ENCODE measurements at places on chromosomes 4 and X.
A peak's percentile ranks its signal among the peaks of the same experiment; 100 is the strongest.

DNA sequence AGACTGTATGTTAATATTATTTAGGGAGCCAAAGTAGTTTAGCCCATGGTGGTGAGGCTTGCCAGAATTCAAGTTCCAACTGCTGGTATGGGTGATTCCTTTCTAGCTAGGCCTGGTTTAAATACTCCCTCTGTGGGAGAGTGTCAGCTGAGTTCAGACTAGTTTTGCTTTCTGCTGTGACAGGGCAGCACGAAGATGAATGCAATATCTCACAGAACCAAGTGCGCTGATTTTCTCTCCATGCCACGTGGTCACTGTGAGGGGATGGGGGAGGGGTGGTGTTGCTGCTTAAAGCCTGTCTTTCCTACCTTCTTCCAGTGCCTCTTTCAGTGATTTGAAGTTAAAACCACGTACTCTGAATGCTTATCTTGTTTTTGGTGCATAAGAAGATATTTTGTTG lies 445.7 kb upstream of the CXorf51B start:
- DNase-seq, result no peak

GRCh38 chr4:6885953-6886557 lies 23.6 kb upstream of the TBC1D14 start:
- no peak for DNase-seq

DNA sequence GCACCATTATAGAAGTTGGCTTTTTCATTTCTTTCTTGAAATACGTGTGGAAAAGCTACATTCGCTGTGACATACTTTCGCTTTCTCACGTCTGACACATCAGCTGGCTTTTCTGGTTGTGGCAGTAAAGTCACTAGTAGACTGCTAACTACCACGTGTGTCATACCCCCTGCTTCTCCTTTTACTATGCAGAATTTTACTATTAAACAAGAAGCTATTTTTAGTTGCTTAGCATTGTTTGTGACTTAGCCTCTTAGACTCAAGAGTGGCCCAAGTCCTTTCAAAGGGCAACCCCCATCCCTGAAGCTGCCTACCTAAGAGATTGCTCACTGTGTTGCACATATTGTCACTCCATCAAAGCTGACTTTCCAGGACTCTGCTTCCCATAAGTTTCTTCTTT lies 2.1 kb upstream of the IL2 start:
- peak; percentile 10 for DNase-seq

GRCh38 chrX:11151799-11152559 lies 40.8 kb downstream of the HCCS start:
- no peak for DNase-seq

DNA sequence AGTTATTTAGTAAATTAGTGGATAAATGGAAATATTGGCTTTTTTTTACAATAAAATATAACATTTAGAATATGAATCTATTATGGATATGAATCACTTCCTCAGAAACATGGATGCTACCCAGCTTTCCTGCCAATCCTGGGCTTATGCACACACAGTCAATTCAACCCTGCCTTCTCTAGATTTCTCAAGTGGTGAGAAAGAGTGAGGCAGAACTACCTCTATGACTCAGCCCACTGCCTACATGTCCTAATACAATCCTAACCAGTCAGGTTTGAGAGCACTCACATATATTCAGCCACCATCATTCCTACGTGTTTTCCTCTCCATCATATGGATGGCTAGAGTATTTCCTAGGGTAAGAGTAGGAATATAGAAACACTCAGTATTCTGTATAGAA lies 91.1 kb upstream of the ANKRD50 start:
- DNase-seq, result no peak

DNA sequence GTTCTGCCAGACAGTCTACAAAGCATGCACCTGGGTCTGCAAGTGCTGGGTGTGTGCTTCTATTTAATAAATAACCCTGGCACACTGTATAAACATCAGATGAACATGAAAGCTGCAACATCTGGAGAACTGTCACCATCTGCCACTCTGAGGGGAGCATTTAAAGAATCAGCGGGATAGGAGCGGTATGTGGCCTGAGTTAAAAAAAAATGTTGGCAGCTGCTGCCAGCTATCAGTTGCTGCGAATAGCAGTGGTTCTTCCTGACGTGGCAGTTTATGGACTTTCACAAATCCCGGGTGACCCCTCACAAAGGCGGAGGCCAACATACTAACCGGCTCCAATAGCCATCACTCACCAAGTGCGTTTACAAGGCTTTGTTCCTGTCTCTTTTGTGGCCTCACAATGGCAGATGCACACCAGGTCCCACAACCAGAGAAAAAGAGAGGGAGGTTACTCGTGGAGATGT lies 95.1 kb downstream of the RASL11B start:
- no peak for DNase-seq

- DNase-seq, result no peak
These were observed 56.8 kb downstream of the LGI2 start for GRCh38 chr4:24973747-24974601.

DNA sequence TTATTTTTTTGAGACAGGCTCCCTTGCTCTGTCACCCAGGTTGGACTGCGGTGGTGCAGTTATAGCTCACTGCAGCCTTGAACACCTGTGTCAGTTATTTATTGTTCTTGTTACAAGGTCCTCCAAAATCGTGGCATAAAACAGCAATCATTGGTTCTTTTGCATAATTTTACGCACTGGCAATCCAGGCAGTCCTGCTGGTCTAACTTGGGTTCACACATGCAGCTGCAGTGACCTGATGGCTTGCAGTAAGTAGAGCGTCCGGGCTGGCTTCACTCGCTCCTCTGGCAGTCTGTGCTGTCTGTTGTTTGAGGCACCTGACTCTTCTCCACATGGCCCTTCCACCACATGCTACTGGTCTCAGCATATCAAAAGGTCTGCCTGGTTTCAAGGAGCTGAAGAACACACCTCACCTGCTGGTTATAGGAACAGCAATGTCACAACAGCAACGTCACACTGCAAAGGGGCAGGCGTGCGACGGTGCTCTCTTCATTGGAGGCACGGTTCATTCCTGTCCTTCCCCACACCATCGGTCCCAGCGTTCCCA lies 894.6 kb downstream of the TRIML1 start:
- DNase-seq, result no peak

DNA sequence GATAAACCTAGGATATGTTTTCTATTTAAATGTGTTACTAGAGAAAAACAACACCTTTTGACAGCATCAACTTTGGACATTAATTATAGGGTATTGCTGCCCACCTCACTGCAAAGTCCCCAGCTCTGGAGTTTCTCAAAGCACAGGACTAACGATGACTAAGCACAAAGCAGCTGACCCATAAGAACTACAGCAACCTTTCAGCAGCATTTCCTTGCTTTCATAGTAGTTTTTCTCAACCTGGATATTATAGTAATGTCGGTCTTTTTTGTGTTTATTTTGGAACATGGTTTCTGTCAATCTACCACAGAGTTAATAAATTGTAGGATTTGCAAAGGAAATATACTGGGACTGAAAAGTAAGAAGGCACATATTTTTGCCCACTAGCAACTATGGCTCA lies 21.5 kb downstream of the HHIP start:
- DNase-seq, result no peak

- no peak for DNase-seq
These were observed 14.7 kb downstream of the SMIM10L2A start for GRCh38 chrX:135436456-135436855.

GRCh38 chrX:70479922-70480659 lies 35.5 kb downstream of the DLG3 start:
- DNase-seq, result no peak

DNA sequence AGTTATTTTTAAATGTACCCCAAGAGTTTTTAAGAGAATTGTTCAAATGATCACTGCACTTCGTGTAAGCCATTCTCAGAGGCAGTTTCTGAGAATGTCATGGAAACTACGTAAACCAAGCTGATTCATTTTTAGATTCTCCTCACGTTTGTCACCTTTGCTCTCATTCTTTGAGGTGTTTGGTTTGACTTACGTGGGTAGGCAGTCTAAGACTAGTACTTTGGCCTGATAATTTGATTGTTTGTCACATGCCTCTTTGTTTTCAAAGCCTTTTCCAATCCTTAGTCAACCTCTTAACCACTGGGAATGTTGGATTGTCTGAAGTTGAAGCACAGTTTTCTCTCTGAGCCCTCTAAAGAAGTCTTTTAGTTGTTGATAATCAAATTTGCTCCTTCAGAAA lies 10.5 kb downstream of the SEPTIN11 start:
- DNase-seq, result no peak

- no peak for DNase-seq
These were observed 85.2 kb upstream of the LNX1 start for GRCh38 chr4:53676402-53676871.

DNA sequence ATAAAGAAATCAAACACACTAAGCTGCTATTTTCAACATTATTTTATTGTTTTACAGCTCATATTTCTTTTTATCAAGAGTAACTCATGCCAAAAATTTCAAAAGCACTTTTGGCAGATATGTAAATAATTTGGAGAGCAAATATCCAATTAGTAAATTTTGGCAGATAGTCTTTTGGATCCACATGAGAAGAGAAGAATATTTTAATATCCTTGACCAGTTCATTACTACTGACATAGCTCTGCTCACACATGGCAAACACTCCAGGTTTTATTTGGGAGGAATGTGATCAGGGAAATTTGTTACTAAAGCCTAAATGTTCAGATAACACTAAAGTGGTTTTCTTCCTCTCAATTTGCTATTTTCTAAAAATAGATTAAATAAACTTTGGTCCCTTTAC lies 1054.3 kb downstream of the FAT4 start:
- DNase-seq, result no peak

DNA sequence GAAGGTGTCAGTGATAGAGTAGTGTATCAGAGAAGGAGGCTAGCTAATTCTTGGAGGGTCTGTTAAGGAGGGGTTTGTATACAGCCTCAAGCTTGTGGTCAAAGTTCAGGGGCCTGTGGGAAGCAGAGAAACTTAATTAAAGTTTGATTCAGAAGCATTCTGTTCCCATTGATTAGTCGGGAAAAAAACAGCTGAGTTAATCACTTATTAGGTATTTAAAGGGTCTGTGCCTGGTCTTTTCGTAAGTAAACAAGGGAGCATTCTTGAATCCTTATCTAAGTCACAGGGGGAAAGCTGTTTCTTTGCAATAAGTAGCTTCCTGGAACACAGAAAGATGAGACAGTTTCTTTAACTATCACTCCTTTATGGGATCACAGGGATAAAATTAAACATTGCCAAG lies 492.1 kb downstream of the PCDH10 start:
- DNase-seq, result no peak

- no peak for DNase-seq
These were observed 2.2 kb downstream of the SLC16A2 start for GRCh38 chrX:74423289-74423998.

DNA sequence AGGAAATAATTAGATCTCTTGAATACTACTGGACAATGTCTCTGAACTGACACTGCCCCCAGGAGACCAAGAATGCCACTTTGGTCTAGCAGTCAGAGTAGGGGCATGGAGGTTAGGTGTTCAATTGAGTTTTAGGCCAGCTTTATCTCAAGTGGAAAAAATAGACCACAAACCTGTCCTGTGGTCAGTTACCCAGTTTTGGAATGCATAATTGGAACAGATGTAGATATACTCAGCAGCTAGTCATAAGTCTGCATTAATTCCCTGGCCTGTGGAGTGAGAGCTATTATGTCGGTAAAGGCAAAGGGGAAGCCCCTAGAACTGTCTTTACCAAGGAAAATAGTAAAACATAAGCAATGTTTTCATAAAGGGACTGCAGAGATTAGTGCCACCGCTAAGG lies 587.7 kb downstream of the GLUD2 start:
- DNase-seq, result no peak

DNA sequence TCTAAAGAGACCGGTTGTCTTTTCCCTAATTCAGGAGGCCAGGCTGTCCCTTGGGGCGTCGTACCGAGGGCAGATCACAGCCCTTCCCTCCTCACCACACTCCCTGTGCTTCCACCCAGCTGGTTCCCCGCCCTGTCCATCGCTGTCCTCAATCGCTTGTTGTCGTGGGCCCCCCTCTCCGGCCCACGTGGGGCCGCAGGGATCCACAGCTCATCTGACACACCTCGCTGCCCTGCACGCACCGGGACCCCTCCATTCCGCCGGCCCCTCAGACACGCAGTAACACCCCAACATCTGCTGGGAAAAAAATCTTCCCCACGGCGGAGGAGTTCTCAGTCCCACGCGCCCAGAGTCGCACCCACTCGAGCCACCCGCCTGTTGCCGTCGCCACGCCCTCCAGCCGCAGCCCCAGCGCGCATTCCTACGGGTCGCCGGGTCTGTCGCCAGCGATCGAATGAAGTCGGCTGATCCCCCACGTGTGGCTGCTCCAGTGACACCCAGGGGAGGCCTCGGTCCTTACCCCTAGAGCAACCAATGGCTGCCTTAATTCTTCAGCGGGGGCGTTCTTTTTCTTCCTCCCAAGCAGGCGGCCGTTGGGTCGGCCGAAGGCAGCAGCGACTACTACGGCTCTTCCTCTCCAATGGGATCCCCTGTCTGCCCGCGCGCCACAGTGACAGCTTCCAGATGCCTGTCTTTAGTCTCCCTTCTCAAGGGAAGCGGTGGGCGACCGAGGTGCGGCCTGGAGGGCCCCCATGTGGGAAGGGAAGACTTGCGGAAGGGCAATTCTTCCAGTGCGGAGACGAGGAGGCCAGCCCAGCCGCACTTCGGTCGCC lies 893 bp upstream of the SEPTIN11 start:
- DNase-seq, result no peak

- no peak for DNase-seq
These were observed 89.5 kb downstream of the UGT8 start for GRCh38 chr4:114688059-114688458.

DNA sequence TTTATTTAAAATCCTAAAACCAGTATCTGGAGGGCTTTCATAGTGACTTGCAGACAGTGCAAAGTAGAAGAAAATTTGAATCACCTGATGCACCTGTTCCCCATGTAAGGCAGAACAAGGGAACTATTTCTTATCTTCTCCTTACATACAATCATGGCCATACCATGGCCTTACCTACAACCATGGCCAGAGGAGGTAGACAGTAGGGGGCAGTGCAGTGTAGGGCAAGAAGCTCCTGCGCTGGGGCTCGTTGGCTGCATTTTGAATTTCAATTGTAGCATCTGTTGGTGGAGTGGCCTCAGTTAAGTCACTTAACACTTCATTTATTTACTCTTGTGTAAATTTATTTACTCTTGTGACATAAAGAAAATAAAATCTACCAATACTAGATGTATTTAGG lies 33.0 kb downstream of the GALNTL6 start:
- DNase-seq, result no peak

GRCh38 chr4:37793562-37793961 lies 32.9 kb upstream of the PGM2 start:
- no peak for DNase-seq

GRCh38 chr4:2733844-2734574 lies 22.1 kb downstream of the TNIP2 start:
- DNase-seq, result no peak

DNA sequence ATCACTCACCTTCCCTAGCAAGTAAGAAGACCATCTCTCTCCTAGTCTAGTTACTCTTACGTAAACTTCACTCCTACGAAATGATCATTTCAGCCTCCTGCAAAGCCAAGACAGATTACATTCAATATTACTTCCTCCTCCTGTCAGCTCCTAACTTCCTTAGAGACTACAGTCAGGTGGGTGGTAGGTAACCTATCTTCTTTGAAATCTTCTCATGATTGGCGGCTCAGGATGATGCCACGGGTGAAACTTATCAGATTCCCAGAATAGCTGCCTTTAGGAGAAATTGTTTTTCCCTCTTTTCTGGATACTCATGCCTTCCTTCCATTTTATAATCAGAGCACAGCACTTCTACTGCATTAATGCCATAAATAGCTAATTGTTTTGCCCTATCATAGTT lies 744.8 kb upstream of the HS3ST1 start:
- DNase-seq, result no peak

GRCh38 chrX:139475432-139475831 lies 55.1 kb upstream of the F9 start:
- DNase-seq, result no peak

GRCh38 chr4:166121897-166122296 lies 248.9 kb downstream of the TLL1 start:
- no peak for DNase-seq

GRCh38 chr4:78370631-78371372 lies 180.8 kb upstream of the ANXA3 start:
- DNase-seq, result no peak
